ENCODE measurements at places on chromosomes 12 and 14.

GRCh38 chr12:101567918-101568317 is 26.9 kb upstream of the MYBPC1 start:
- DNase-seq, result no peak

DNA sequence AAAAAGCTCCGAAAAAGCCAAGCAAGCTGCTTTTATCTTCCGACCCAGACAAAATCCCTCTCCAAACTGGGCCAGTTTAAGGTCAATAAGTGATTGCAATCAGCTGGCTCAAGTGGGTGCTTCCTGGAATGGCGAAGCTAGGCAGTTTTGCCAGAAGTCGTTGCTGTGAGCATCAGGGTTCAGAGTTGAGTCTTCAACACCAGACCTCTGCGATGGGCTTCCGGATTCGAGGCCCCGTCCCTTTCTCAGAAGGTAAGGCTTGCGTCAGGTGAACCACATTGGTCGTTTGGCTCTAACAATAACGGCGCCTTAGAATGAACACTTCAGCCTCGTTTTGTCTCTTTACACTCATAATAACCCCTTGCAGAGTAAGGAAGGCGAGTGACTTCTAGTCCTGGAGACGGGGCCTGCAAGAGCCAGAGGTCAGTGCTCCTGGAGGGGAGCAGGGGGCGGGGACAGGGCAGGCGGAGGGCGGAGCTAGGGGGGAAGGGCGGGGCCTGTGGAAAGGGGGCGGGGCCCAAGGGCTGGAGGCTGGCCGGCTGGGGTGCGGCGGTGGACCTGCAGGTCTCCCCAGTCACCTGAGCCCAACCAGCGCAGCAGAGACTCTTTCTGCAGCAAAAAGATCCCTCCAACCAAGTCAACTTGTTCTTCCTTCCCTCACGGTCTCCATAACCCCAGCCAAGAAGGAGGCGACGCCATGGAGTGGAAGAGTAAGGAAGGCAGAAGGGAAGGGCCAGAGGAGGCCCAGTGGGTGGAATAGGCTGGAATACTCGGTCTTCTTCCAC is 34.0 kb upstream of the NFYB start:
- DNase-seq, result no peak

DNA sequence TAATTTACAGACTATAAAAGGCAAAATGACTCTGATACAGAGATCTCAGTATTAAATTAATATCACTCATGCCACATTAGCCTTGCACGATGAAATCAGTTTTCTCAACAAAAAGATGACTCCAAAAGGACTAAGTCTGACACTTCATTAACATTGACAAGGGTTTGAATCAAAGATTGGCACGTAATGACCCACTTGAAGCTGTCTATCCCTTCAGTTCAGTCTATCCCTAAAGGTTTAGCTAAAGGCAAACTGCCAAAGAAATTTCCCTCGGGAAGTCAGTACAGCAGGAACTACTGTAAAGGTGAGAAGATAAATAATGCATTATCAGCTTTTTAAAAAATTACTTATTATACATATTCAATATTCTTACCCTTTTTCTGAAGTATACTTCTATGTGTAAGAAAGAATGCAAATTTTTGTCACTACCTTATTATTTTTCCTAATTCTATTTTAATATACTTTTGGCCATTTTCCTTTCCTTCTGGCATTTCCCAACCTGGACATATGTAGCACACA is 127.1 kb downstream of the NELL2 start:
- DNase-seq, result no peak

GRCh38 chr12:111868676-111869588 is 26.9 kb downstream of the MAPKAPK5 start:
- DNase-seq, result no peak

All from tibial nerve (tissue), 4 donors.